Lung (tissue), 17 donors: ENCODE measurements at places on chromosomes 16 and 17.

- DNase-seq, result no peak
These were observed 79.4 kb upstream of the KSR1 start for GRCh38 chr17:27376637-27377547.

GRCh38 chr16:81626181-81626674 is 152.9 kb upstream of the PLCG2 start:
- no peak for DNase-seq

- no peak for DNase-seq
These were observed 24.4 kb downstream of the MIS12 start for GRCh38 chr17:5510771-5511170.

GRCh38 chr17:76654408-76654807 is 10.9 kb upstream of the ST6GALNAC1 start:
- DNase-seq, result no peak

DNA sequence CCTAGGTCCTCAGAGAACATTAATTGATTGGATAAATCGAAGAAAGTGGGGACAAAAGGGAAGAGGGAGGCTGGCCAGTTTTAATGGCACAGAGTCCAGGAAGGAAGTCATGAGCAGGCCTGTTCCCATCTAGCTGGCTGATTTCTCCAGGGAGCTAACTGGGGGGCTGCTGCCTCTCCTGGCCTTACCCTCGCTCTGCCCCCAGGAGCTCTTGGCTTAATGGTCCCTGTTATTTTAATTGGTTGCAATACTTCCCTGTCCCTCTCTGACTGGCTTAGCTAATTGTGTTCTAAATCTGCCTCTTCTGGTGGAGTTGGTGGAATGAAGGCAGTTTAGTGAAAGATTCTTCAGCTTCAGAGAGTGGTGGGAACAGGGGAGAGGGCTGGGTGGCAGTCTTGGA is 61.4 kb downstream of the MGAT5B start:
- DNase-seq, result no peak

GRCh38 chr17:63349478-63350000 is 96.6 kb downstream of the CYB561 start:
- peak; percentile 41 for DNase-seq

- DNase-seq, result no peak
These were observed 81.1 kb downstream of the TBC1D16 start for GRCh38 chr17:79954281-79955166.

- no peak for DNase-seq
These were observed 6.9 kb upstream of the DBNDD1 start for GRCh38 chr16:90026135-90026534.
